Spinal cord (tissue), 10 donors: ENCODE measurements at places on chromosomes 3 and 15. TPM values are rescaled to one million over a fixed set of nuclear protein-coding genes. Genes with fewer than 3 reads are reported as not detected.

The TIMP4 gene
- 6.2 TPM for total RNA-seq

The ARHGAP11A gene
- total RNA-seq: 17.5 TPM

The GOLGA6D gene
- 0.06 TPM for total RNA-seq

DNA sequence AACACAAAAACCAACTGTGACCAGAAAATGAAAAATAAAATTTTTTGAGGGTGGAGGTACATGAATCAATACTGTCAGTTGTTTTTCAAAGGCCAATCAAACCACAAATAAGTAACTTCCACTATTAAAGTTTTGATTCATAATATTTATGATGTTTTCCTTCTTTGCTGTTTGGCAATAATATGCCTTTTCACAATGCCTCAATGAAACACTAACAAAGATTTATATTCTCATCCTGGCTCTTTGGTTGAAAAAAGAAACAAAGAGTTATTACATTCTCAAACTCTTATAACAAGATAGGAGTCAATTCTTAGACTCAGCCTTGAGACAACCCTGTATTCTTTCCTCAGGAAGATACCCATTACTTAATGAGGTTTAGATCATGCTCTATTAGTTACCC, 63.1 kb downstream of the C3orf70 start:
- H3K27me3 ChIP-seq: no peaks in the 10 kb centered on the region
- no peaks in the 10 kb centered on the region for H3K4me1 ChIP-seq
- H3K4me3 ChIP-seq: no peak overlapping the region
- H3K27ac ChIP-seq: no peak overlapping the region
- no peaks in the 10 kb centered on the region for H3K36me3 ChIP-seq
- no peak for DNase-seq

GRCh38 chr3:194083637-194084224, 52.2 kb upstream of the HES1 start:
- no peaks in the 10 kb centered on the region for H3K36me3 ChIP-seq
- peaks cover 28% of the 10 kb centered on the region for H3K27me3 ChIP-seq
- H3K27ac ChIP-seq: no peak overlapping the region

DNA sequence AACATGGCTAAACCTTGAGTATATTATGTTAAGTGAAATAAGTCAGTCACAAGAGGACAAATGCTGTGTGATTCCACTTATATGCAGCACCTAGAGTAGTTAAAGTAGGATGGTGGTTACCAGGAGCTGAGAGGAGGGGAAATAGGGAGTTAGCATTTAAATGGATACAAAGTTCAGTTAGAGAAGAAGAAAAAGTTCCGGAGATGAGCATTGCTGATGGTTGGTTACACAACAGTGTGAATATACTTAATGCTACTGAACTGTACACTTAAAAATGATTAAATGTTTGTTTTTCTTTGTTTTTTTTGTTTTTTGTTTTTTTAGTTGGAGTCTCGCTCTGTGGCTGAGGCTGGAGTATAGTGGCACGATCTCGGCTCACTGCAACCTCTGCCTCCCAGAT, 67.7 kb upstream of the OSTN start:
- H3K27me3 ChIP-seq: no peaks in the 10 kb centered on the region
- no peak for DNase-seq

- H3K4me1 ChIP-seq: no peaks in the 10 kb centered on the region
- no peak overlapping the region for H3K27ac ChIP-seq
- H3K27me3 ChIP-seq: no peaks in the 10 kb centered on the region
- H3K4me3 ChIP-seq: no peak overlapping the region
Observed at GRCh38 chr3:197104738-197105137, 75.1 kb upstream of the MELTF start.

DNA sequence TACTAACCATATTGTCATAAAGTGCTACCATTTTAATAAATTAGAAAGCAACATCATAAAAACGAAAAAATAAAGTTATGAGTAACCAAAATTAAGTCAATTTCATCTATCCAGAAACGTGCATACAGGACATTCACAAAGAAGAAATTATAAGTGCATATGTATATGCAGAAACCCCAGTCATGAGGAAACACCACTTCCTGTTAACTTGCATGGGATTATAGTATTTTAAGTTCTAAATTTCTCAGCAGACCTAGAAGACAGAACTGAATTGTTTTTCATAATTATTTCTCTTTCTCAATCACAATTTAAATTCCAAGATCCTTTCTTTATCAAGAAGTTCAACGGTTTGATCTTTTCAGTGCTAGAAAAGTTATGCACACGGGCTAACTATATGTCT, 1.4 kb upstream of the KBTBD8 start:
- no peak for DNase-seq
- no peak overlapping the region for H3K27ac ChIP-seq
- H3K36me3 ChIP-seq: no peaks in the 10 kb centered on the region
- no peak overlapping the region for H3K4me3 ChIP-seq
- peaks cover 6% of the 10 kb centered on the region for H3K4me1 ChIP-seq

- no peak overlapping the region for H3K4me3 ChIP-seq
- H3K4me1 ChIP-seq: peaks cover 11% of the 10 kb centered on the region
- H3K36me3 ChIP-seq: no peaks in the 10 kb centered on the region
- no peak overlapping the region for H3K27ac ChIP-seq
- no peaks in the 10 kb centered on the region for H3K27me3 ChIP-seq
Observed at GRCh38 chr15:100202309-100202960, 139.3 kb downstream of the ADAMTS17 start.
